Tongue (tissue), 3 donors: ENCODE measurements at places on chromosomes 13 and 19. TPM values are rescaled to one million over a fixed set of nuclear protein-coding genes. Genes with fewer than 3 reads are reported as not detected.
A peak's percentile ranks its signal among the peaks of the same experiment; 100 is the strongest.

DNA sequence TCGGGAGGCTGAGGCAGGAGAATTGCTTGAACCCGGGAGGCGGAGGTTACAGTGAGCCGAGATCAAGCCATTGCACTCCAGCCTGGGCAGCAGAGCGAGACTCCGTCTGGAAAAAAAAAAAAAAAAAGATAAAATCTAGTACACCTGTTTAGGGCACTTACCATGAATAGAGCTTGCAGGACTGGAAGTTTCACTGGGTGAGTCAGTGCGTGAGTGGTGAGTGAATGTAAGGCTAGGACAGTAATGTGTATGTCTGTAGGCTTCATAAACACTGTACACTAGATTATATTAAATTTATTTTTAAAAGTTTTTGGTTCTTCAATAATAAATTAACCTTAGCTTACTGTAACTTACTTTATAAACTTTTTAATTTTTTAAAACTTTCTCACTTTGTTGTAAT, 22.9 kb downstream of the PPP5C start:
- no peak for DNase-seq

DNA sequence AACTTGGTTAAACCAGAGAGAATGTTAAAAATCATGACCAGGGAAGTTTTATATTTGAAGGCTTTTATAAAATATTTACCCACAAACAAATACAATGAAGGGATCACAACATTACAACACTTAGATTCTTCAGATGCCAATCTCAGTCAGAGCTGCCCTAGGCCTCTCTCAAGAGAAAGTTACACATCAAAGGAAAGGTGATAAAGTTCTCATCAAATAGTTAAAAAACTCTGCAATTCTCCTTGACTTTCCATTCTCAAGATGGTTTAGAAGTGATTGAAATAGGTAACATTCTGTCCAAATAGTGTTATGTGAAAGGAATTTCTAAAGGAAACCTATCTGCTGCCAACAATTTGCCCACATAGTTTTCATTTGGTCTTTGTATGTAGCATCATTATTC, 1115.2 kb upstream of the MIR17HG start:
- DNase-seq = no peak

DNA sequence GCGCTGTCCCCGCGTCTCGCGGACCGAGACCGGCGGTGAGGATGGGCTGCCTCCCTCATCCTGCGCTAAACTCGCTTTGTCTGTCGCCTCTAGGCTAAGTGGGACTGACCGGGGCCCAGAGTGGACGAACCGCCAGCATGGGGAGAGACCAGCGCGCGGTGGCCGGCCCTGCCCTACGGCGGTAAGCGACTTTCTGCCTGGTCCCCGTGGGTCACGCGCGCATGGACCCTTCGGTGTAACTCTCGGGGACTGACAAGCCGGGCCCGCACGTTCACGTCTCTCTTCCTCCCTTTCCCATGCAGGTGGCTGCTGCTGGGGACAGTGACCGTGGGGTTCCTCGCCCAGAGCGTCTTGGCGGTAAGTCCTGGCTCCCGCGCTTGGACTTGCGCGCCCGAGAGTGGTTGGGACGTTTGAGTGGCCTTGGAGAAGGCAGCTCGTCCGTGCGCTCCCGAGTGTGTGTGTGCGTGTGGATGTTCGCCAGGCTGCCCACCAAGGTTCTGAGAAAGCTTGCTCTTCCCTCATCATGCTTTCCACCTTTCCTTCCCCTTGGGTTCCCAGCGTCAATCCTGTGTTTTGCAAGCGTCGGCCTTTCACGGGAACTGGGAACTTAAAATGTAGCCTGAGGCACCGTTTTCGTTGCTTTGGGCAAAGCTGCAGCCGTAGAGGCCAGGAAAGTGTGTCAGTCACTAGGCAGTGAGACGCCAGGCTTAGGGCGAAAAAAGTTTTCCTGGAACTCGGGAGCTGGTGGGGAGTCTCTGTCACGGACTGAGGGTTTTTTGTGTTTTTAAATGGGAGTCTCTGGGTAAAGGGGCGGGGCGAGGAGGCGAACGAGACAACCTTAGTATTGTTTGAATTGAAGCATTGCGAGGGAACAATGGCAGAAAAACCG, 927 bp downstream of the COL4A2 start:
- peak; percentile 81 for DNase-seq

DNA sequence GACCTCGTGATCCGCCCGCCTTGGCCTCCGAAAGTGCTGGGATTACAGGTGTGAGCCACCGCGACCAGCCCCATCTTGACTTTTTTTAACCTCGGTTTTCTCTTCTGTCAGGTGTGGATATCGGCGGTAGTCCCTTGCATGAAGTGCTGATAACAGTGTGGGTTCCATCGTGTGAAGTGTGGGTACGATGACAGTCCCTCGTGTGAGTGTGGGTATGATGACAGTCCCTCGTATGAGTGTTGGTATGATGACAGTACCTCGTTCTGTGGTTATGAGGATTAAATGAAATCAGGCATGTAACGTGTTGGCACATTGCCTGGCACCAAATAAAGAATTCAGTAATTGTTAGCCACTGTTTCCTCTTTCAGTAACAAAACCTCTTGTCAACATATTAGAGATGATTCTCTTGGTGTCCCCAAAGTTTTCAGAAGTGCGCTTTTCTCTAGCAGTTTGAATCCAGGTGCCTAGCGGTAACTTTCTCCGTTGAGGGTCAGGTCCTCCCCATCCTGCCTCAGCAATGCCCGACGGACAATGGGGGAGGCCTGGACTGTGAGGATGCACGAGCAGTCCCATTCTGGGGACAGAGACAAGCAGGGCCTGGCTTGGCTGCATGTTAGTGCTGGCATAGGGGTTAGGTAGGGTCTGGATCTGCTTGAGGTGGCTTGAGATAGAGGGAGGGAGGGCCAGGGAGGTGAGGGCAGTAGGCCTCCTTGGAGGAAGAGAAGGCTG, 15.3 kb downstream of the GATAD2A start:
- peak; percentile 62 for DNase-seq

DNA sequence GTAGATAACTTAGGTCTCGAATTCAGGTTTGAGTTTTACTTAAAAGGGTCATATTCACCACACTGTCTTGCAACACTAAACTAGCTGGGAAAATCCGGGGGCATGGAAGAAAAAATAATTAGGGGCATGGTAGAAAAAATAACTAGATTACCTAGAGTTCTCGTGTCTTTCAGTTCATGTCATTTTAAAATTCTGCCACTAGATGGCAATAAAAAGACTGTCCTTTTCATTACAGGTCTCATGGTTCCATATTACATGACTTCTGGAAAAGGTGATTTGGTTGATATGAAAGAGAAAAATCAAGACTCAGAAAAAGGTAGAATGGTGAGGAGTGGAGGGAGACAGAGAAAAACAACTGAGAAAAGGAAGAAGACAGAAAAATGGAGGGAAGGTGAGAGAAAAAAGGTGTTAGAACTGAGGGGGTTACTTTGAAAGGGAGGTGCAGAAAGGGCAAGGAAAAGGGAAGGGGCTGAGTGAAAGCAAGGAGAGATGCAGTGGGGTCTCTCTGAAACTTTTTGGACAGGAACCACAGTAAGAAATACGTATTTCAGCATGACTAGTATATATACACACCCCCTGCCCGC, 299.0 kb downstream of the KLF12 start:
- peak; percentile 64 for DNase-seq

DNA sequence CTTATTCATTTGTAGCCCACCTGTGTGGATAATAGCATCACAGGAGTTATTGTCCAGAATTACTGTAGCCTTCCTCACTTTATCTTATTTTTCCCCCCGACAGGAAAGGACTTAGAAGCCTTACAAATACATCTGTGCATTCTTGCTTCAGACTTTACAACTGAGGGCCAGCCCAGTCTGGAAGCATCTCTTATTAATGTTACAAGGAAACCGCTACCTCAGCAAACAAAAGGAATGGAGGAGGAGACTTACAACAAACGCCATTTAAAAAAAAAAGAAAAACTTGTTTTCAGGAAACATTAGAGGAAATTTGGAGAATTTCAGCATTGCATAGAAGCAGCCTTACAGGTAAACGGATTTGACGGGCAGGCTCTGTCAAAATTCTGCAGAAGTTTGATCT, 45.2 kb downstream of the GARRE1 start:
- DNase-seq = no peak

DNA sequence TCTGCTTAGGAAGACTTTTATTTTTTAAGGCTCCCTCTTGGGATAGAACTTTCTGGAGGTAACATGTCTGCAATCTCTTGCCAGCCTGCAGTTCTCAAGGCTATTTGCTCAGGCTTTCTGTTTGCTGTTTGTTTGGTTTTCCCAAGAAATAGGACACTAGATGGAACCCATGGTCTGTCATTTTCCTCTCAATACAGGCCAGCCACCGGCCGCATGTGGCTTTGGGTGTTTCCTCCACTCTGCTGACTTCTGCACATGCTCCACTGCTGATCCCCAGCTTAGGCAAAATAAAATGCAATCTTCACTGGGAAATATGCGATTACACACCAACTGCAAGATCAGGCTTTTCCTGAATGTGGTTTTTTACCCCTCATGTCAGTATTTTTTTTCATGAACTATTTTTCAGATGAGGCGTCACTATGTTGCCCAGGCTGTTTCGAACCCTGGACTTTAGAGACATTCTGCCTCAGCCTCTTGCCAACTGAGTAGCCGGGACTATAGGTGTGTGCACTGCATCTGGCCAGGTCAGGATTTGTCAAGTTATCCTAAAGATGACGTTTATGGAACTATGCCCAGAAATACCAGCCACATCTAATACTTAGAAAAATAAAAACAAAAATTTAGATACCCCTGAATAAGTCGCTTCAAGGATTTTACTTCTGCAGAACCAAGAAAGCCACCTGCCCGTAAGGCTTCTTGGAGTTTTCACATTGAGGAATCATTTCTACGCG, 94.3 kb upstream of the PABPC3 start:
- no peak for DNase-seq

GRCh38 chr13:78238911-78239310, 320.3 kb upstream of the EDNRB start:
- no peak for DNase-seq

DNA sequence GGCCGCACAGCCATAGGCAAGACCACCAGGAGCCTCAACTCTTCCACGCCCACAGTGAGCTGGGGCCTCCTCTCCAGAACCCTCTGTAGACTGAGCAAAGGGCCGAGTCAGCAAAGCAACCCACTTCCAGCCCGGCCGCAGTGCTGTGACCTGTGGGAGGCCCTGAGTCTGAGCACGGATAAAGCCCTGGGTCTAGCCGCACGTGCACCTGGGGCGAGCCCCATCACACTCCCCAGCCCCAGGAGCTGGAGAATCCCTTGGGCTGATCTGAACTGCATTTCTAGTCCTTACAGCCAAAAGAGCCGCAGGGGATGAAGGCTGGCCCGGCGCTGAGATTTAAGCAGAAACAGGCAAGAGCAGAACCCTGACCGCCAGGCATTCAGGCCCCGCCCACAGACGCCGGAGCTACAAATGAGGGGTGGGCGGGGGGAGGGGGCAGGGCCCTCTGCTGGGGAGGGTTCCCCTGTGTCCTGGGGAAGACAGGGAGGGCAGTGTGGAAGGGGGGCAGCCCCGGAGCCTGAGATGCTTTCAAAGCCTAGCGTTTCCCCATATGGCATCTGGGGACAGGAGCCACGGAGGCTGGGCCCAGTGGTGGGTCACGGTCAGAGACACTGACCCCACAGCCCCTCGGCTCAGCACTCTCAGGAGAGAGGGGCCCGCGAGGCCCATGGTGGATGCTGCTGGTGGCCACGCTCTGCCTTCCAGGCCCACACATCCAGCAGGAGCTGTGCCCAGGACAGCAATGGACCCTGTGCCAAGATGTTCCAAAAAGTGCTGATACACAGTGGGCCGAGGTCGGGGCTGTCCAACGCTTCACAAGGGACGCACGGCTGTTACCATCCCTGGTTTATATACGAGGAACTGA, 4.9 kb downstream of the TMEM259 start:
- DNase-seq = no peak

DNA sequence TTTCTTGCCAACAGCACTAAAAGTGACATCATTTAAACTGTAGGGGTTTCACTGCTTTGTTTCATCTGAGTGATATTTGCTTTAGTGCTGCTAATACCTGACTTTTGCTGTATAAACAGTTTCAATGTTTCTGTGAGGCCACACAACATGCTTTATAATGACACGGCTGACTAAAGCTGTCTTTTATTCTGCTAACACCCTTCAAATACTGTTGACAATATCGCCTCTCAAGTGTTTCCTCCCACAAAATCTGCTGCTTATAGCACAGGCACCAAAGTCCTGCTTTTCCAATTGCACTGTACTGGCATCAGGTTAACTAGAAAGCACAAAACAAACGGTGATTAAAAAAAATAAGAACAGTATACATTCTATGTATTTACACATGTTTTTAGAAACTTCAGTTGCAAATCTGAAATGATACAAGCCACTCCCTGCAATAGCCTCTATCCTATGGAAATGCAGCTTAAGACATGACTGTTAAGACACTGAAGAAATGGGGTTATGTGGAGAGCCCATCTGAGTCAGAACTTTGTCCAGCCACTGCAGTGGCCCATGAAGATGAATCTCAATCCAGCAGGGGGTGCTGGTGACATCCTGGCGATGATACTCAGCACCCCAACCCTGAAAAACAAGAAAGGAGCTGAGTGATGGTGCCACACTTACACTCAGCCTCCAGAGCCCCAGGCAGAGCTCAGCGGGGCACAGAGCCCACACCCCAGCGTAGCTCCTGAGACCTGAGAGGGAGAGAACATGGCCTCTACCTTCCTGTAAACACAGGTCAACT, 29.4 kb downstream of the RFXAP start:
- DNase-seq = peak; percentile 37

Gene NCAN
- under 0.01 TPM for total RNA-seq

Gene PSG4
- not detected for total RNA-seq

Gene ENOX1
- 11.8 TPM for total RNA-seq

Gene PALM3
- 0.21 TPM for total RNA-seq
